ENCODE measurements at places on chromosomes 2 and 18.

DNA sequence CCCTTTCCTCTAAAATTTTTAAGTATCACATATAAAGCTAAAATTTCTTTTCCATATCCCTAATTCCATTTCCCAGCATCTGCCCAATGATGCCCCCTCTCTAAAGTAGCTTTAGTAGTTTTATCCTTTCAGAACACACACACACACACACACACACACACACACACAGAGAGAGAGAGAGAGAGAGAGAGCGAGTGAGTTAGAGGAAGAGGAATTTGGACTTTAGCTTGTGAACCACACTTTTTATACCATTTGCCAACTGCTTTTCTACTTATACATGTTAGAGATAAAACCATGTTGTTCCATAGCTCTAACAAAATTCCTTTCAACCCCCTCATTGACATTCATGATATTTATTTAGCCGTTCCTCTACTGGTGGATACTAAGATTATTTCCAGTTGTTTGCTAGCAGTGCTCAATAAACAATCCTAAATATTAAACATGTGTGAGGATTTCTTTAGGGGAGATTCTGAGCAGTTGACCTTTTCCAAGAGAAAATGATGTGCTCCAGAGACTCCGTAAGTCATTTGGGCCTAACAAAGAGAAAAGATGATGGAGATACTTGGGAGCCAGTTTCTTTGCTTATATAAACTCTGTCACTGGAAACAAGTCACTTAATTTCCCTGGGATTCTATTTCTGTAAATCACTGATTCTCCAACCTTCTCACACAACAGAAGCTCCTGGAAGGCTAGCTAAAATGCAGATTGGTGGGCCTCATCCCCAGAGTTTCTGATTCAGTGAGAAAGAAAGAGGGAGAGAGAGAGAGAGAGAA is 229.7 kb upstream of the SP5 start:
- no peak for DNase-seq

- no peak for DNase-seq
Measured at GRCh38 chr2:117086174-117086942, 728.1 kb upstream of the DDX18 start.

DNA sequence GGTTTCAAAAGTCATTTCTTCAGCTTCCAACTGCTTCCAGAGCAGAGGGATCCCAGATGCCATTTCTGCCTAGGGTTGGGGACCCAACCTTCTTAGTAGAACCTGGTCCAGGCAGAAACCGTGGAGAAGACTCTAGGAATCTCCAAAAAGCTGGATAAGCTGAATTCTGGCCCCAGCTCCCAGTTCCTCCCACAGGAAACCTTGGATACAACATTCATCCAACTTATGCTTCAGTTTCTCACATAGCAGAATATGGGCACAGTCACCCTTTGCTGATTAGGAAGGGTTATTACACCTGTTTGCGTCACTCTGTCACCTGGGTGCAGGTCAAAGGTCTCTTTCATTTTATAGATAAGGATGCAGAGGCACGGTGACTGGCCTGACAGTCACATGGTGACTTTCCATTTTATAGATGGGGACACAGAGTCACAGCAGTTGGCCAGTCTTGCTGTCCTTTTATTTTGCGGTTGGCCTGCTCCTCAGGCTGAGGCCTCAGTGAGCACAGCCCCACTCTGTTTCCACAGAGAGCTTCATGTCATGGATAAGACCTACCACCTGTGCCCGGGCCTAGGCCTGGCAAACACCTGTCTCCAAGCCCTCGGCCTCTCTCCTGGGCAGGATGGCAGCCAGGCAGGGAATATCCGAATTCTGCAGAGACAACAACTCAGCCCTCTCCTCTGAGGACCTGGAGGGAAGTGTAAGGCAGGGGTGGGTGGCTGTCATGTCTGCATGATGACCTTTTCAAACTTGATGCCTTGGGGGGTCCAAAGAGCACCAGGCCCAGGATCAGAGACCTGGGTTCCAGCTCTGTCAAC is 148.8 kb downstream of the SMAD7 start:
- no peak for DNase-seq

DNA sequence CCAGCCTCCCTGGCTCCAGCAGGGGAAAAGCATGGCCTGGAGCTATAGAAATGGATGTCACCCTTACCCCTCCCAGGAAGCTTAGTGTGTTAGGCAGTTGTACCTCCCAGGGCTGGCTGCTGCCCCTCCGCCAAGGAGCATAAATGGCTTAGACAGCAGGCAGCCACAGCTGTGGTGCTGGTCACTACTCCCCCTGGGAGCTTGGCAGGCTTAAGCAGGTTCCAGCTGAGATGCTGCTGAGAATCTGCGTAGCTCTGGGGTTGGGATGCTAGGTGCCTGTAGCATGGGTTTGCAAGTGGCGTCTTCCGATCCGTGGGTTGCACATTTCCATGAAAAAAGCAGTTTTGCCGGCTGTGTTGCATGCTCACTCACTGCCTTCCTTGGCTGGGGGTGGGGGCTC is 369.7 kb downstream of the CTNNA2 start:
- no peak for DNase-seq

DNA sequence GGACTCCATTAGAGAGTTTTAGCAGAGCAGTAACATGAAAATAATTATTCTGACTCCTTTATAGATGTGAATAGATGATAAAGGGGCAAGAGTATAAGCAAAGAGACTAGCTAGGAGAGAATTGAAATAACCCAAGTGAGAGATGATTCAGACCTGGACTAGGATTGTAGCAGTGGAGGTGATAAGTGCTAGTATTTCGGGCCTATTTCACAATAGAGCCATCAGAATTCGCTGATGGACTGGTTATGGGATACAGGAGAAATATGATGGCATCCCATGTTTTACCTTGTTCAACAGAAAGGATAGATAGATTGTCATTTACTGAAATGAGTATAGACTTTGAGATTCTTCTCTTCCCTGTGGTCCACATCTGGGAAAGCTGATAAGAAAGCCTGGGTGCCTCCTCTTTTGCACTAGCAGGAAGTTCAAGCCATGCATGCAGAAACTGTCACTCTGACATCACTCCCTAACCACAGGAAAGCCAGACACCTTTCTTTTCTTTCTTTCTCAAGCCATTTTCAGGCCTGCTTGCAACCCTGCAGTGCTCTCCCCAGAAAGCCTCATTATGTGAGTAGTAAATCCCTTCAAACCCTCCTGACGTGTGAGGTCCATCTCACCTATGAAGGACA is 25.3 kb downstream of the DYNAP start:
- DNase-seq: no peak

DNA sequence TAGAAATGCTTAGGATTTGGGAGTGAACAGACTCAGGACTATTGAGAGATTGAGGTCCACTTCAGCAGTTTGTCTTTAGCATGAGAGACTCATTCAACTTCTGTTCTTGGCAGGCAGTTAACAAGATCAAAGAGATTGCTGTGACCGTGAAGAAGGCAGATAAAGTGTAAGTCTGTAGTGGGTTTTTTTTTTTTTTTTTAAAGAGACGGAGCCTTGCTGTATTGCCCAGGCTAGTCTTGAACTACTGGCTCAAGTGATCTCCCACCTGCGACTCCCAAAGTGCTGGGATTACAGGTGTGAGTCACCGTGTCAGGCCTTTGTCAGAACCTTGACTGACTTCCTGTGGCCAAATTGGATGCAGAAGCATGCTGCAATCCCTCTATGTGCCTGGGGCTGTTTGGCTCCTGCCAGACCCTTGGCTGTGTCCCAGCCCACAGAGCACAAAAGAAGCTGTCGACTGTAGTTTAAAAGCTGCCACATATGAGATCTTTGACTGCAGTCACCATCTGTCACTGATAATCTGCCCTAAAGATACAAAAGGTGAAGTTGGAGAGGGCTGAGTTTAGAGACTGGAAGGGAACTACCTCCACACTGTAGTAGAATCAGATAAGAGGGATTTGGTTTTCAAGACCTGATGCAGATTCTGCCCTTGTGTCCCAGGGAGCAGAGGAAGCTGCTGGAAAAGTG is 9.9 kb downstream of the CCT7 start:
- DNase-seq: no peak

All from anterior cingulate cortex (tissue), 58 donors.